ENCODE measurements at places on chromosomes 13 and 19. TPM values are rescaled to one million over a fixed set of nuclear protein-coding genes. Genes with fewer than 3 reads are reported as not detected.
A peak's percentile ranks its signal among the peaks of the same experiment; 100 is the strongest.

Gene SIGLEC7
- total RNA-seq, result 1.2 TPM

DNA sequence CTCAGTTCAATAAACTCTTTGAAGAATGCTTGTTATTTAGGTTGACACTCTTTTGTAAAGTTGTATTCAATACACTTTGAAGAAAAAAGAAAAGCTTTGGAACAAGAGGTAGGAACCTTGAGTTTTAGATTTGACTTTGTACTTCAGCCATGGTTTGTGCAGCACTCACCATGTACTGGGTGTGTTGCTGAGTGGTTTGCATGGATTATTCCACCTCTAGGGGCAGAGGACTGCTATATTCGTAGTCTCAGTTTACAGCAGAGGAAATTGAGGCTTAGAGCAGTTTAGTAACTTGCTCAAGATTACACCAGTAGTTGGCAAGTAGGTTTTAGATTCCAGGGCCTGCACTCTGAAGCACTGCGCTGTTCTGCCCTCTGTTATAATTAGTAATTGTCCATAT lies 68.8 kb downstream of the DNAJC3 start:
- no peak overlapping the region for H3K4me3 ChIP-seq
- no peaks in the 10 kb centered on the region for H3K36me3 ChIP-seq
- no peak overlapping the region for H3K27ac ChIP-seq
- H3K4me1 ChIP-seq, result no peaks in the 10 kb centered on the region
- H3K27me3 ChIP-seq, result no peaks in the 10 kb centered on the region

GRCh38 chr13:39210961-39211534 lies 172.8 kb downstream of the NHLRC3 start:
- no peaks in the 10 kb centered on the region for H3K36me3 ChIP-seq
- H3K4me1 ChIP-seq, result no peaks in the 10 kb centered on the region

DNA sequence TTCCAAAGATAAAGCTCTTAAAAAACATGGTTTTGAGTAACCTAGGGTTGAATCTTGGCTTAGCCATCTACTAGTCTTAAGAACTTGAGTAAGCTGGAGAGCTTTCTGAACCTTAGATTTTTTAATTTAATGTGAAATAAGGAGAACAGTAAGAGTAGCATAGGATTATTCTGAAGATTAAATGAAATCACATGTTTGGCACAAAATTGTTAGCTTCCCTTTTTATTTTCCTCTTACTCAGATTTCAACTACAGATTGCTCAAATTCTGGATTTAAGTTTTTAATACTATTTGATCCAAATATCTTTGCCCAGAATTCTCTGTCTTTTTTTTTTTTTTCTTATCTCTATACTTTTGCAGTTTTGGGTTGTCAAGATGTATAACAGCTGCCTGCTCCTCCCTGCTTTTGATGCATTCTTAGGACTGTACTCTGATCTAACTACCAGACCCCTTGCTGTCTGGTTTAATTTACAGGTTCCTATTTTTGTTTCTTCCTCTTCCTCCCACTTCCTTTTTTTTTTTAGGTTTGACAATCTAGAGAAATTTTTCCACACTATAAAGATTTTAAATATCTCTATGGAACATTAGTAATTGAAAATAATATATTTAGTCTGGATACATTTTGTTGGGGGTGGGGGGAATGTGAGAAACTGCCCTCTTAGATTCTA lies 12.3 kb downstream of the POMP start:
- no peaks in the 10 kb centered on the region for H3K4me1 ChIP-seq
- H3K4me3 ChIP-seq, result no peak overlapping the region
- DNase-seq, result no peak
- no peak overlapping the region for H3K27ac ChIP-seq

DNA sequence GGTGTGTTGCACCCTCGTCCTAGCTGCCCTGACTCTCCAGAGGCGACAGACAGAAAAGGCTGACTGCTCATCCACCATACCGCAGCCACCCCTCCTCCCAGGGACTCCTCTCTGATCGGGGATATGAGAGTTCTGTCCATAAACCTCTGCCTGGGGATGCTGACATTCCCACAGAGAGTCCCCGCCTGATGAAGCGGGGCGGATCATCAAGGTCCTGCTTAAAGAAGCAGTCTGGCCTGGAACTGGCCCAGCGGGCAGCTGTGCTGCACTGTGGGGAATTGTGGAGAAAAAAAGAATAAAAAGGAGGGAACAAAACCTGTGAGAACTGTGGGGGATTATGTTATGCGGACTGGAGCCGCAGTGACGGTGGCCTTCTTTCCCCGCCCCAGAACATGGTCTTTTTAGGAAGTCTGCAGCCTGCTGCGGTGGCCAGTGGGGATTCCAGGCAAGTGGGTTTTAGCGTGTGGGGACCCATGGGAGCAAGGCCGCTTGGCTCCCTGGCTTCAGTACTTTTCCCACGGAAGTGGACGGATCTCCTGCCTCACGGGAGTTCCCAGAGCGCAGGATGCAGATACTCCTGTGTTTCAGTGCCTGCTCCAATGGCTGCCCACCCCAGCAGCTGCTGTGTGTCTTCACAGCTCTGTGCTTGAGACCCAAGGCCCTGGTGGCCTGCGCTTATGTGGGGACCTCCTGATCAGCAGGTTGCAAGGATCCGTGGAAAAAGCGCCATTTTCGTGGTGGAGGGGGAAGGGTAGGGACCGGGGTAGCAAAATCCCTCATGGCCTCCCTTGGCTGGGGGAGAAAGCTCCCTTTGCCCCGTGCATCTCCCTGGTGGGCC lies 1456.2 kb upstream of the SLC10A2 start:
- H3K4me1 ChIP-seq, result no peaks in the 10 kb centered on the region
- H3K27me3 ChIP-seq, result no peaks in the 10 kb centered on the region
- DNase-seq, result peak; percentile 15
- H3K36me3 ChIP-seq, result no peaks in the 10 kb centered on the region

- H3K4me3 ChIP-seq, result no peak overlapping the region
- no peaks in the 10 kb centered on the region for H3K4me1 ChIP-seq
- H3K36me3 ChIP-seq, result no peaks in the 10 kb centered on the region
- no peaks in the 10 kb centered on the region for H3K27me3 ChIP-seq
- H3K27ac ChIP-seq, result no peak overlapping the region
These were observed 704.7 kb downstream of the DIAPH3 start for GRCh38 chr13:59458908-59459579.

Gene SIGLEC12
- total RNA-seq, result not detected

- DNase-seq, result no peak
- no peaks in the 10 kb centered on the region for H3K27me3 ChIP-seq
- no peaks in the 10 kb centered on the region for H3K4me1 ChIP-seq
- no peak overlapping the region for H3K4me3 ChIP-seq
These were observed 12.1 kb upstream of the CEACAM3 start for GRCh38 chr19:41784312-41784711.

GRCh38 chr19:2139385-2140137 lies 11.8 kb downstream of the AP3D1 start:
- no peaks in the 10 kb centered on the region for H3K36me3 ChIP-seq
- H3K4me1 ChIP-seq, result no peaks in the 10 kb centered on the region
- DNase-seq, result no peak
- H3K4me3 ChIP-seq, result no peak overlapping the region
- no peaks in the 10 kb centered on the region for H3K27me3 ChIP-seq

Gene ZNF471
- total RNA-seq, result 13.1 TPM

Gene CEACAM20
- total RNA-seq, result 0.87 TPM

Gene ZNF180
- 8.9 TPM for total RNA-seq

- peak overlapping the region; percentile 44 for H3K27ac ChIP-seq
- H3K27me3 ChIP-seq, result no peaks in the 10 kb centered on the region
- peak; percentile 36 for DNase-seq
- peaks cover 8% of the 10 kb centered on the region for H3K4me1 ChIP-seq
These were observed 39.2 kb upstream of the CYP2A7 start for GRCh38 chr19:40921005-40921897.

DNA sequence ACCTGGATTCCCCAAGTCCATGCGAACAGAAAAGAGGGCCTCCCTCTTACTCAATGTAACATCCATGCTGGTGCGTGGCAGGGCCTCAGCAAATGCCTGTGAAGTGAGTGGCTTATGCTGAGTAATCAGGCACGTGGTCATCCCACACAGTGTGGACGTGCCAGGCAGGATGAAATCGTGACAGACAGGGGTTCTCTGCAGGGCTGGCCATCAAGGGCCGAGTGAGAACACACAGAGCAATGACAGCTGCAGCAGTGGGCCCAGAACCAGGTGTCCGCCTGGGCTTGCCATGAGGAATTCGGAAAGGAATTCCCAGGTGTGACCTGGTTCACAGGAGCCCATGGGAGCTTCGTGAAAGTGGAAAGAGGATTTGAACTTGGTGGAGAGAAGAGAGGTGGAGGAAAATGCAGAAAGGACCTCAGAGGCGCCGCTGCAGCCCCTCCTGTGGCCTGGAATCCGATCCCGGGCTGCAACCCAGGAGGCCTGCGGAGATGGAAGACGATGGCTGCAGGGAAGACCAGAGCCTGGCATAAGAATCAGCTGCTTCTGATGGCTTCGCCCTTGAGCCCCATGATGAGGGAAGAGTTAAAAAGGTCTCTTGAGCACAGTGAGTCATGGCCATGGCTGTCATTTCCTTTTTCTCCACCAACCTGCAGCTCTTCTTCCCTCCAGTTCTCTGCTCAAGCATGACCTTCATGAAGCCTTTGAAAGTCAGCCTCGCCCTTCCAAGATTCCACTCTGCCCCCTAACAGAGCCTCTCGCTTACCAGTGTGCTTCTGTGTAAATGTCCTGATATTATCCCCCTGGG lies 34.6 kb upstream of the SOX1 start:
- H3K27me3 ChIP-seq, result no peaks in the 10 kb centered on the region
- H3K4me1 ChIP-seq, result no peaks in the 10 kb centered on the region
- DNase-seq, result no peak
- H3K36me3 ChIP-seq, result no peaks in the 10 kb centered on the region
- H3K27ac ChIP-seq, result no peak overlapping the region
- H3K4me3 ChIP-seq, result no peak overlapping the region

DNA sequence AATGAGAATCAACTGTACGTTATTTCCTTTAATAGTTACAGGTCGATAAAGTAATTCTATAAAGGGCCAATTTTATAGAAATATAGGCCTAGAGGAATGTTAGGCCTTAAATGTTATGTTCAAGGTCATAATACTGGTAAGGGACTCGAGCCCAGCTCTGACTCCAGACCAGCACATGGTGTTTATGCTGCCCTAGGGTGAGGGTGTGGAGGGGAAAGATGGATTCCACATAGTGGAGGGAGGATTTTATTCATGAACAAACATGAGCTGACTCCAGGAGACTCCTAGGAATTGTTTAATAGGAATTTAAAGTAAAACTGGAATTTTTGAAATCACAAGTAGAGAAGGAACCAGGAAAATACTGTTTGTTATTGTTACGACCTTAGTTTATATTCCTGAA lies 139.9 kb downstream of the LACC1 start:
- H3K27me3 ChIP-seq, result no peaks in the 10 kb centered on the region
- H3K4me3 ChIP-seq, result no peak overlapping the region
- no peaks in the 10 kb centered on the region for H3K36me3 ChIP-seq
- no peak overlapping the region for H3K27ac ChIP-seq
- H3K4me1 ChIP-seq, result peaks cover 5% of the 10 kb centered on the region

DNA sequence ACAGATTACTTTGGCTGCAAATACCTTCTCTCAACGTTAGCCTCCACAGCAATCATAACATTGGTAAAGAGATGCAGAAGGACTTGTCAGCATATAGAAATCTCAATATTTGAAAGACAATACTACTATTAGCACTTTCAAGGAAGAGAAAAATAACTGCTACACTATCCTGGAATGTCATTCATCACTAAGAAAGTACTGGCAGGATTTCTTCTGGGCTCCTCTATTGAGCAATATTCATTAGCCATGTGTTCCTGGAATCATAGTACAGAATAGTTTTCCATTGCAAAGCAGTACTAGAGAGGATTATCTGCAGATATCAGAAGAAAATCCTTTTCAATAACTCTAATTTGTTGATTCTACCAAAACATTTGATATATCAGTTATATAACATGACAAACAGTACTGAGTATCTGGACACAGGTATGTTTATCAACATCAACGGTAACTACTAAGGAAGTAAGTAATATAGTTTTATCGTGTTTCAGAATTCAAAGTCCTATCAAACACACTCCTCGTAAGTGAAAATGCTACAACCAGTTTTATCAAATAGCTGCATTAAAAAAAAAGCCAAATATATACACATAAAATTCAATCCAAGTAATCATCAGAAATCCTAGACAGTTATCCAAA lies 27.3 kb downstream of the INTS6 start:
- no peaks in the 10 kb centered on the region for H3K36me3 ChIP-seq
- peaks cover 5% of the 10 kb centered on the region for H3K4me1 ChIP-seq
- no peak for DNase-seq
- H3K27ac ChIP-seq, result no peak overlapping the region
- no peaks in the 10 kb centered on the region for H3K27me3 ChIP-seq

DNA sequence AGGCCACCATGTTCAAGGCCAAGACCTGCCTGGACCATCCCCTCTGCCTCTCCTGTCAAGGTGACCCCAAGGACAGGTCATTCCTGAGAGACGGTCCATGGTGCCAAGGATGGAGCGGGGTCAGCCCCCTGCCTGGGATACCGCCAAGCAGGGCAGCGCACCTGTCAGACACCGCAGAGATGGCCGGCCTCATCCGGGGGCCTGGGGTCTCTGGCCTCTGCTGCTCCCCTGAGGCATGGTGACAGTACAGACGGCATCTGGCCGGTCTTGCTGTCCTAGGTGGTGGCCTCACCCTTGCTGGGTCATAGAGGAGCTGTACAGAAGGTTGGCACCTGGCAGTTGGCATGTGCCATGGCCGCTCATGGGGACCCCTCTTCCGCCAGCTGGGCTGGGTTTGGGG lies 11.1 kb downstream of the DDA1 start:
- H3K36me3 ChIP-seq, result no peaks in the 10 kb centered on the region
- no peak for DNase-seq
- peaks cover 6% of the 10 kb centered on the region for H3K4me1 ChIP-seq
- H3K27me3 ChIP-seq, result no peaks in the 10 kb centered on the region
- H3K27ac ChIP-seq, result no peak overlapping the region

GRCh38 chr13:51814825-51815650 lies 11.1 kb upstream of the DHRS12 start:
- peaks cover 11% of the 10 kb centered on the region for H3K4me1 ChIP-seq
- DNase-seq, result peak; percentile 68
- no peak overlapping the region for H3K4me3 ChIP-seq

- H3K27ac ChIP-seq, result no peak overlapping the region
- H3K4me3 ChIP-seq, result no peak overlapping the region
- H3K27me3 ChIP-seq, result no peaks in the 10 kb centered on the region
- no peaks in the 10 kb centered on the region for H3K36me3 ChIP-seq
- H3K4me1 ChIP-seq, result no peaks in the 10 kb centered on the region
- DNase-seq, result peak; percentile 25
These were observed 153.9 kb downstream of the TEX29 start for GRCh38 chr13:111474136-111475002.

DNA sequence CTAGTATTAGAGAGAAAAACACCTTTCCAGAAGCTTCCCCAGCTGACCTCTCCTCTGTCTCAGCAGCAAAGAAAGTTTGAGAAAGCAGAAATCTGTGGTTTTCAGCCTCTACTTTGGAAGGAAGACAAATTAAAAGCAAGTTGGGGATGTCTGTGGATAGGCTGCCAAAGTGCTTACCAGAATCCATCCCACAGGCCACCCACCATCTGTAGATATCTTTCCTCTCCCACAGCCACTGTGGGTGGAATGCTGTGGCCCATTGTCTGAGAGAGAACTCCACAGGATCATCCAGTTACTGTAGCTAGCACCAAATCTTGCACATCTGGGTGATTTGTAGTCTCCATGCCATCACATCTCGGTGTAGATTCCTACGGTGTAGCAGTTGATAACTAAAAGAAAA lies 133.5 kb downstream of the DNAJC15 start:
- H3K36me3 ChIP-seq, result no peaks in the 10 kb centered on the region
- H3K4me1 ChIP-seq, result no peaks in the 10 kb centered on the region
- no peak overlapping the region for H3K4me3 ChIP-seq
- H3K27me3 ChIP-seq, result no peaks in the 10 kb centered on the region
- DNase-seq, result no peak
- no peak overlapping the region for H3K27ac ChIP-seq

- no peak for DNase-seq
- no peaks in the 10 kb centered on the region for H3K27me3 ChIP-seq
- no peak overlapping the region for H3K27ac ChIP-seq
- H3K36me3 ChIP-seq, result no peaks in the 10 kb centered on the region
- no peaks in the 10 kb centered on the region for H3K4me1 ChIP-seq
These were observed 18.1 kb downstream of the ARHGEF18 start for GRCh38 chr19:7366701-7367420.

All from testis (tissue), 5 donors.